ENCODE measurements at places on chromosomes 13 and 19.

DNA sequence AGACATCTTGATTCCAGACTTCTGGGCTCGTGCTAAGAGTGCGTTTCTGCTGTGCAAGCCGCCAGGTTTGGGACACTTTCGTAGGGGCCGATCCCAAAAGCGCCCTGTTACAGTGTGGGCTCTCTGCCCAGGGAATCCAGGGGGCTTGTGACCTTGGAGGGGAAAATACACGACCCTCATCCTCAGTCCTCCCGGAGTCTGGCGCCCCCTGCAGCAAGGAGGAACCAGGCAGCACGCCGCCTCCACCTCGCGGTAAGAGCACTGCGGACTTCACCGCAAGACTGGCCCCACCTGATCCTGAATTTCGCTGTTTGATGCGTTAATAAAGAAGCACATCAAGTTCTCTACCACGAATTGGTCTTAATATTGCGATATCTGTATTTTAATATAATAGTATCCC, 5.2 kb downstream of the POLRMT start:
- DNase-seq, result no peak

GRCh38 chr13:22399801-22400420, 729.0 kb downstream of the FGF9 start:
- DNase-seq, result no peak

DNA sequence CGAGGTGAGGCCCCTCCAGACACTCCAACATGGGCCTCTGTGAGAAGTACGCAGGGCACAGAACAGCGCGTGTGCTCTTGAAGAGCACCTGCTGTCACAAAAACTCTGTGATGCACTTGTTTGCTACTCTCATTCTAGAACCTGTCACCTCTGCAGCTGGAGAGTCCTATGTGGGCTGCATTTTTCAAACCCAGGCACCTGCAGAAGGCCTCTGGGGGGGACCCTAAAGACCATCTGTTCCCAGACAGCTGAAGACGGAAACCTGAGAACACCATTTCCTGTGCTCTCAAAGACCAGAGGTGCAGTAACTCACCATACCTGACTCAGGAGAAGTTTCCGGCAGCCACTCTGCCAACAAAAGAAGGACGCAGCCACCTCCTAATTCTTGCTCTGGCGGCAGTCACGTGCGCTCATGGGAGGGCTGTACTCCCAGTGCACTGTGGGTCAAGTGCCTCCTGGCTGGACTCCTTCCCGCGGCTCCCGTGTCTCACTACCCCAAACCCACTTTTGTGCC, 28.1 kb downstream of the RANBP3 start:
- DNase-seq, result no peak

DNA sequence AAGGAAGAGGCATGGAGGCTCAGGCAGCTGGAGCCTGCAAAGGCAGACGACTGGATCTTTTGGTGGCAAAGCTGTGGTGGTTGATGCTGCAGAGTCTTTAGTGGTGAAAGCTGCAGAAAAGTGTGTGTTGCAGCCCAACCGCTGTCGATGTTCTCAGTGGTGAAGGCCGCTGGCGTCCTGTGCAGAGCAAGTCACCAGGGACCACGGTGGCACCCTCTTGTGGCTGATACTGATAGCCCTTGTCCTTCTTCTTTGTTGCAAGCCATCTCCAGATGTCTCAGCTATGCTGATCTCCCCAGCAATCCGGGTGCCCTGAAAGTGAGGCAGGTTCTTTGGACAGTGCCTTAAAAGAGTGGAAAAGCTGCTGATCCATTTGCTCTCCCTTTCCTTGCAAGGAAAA, 610.9 kb upstream of the PCDH9 start:
- no peak for DNase-seq

DNA sequence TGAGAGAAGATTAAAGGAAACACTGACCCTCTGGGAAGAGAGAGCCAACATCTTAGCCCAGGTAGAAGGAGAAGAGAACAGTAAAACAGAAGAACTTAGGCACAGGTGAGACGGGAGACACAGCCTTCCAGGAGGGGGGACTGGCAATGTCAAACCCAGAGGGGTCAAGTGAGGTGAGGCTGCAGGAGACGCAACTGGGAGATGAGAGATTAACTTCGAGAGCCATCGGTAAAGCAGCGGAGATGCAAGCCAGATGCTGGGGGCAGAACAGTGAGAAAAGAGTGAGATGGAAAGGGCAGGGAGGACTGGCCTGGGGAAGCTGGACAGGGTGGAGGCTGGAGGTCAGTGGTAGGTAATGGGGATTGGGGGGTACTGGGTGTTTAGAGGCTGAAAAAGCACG, 5.2 kb downstream of the INSR start:
- no peak for DNase-seq

DNA sequence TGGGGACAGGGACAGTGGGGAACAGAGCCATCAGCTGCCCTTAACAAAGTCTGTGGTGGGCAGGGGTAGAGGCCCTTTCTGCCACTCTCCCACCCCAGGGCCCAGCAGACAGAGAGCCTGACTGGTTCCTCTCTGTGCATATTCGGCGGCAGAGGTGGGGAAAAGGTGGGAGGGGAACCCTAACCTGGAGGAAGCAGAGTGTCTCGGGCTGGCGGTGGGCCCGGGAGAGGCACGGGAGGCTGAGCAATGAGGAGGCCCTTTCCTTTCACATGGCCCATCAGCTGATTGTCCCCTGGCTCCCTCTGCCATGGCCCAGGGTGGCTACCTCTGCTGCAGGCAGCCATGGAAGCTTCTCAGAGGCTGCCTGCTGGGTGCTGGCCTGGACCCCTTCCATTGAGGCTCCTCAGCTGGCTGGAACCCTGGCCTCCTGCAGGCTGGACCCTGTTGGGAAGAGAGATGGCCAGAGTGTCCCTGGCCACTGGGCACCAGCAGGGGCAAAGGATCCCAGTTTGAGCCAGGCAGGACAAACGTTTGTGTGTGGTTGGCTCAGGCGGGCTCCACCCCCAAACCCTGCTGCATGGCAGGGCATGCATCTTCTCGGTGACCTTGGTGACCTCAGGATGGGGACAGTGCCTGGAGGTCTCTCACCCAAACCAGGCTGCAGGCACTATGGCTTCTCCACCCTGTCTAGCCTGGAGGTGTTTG, 202.8 kb upstream of the ZNF536 start:
- no peak for DNase-seq

All from skeletal muscle cell (primary cell).